ENCODE measurements at places on chromosomes 12 and 14.
A peak's percentile ranks its signal among the peaks of the same experiment; 100 is the strongest.

GRCh38 chr12:10243818-10244520, 31.3 kb downstream of the GABARAPL1 start:
- DNase-seq = no peak

DNA sequence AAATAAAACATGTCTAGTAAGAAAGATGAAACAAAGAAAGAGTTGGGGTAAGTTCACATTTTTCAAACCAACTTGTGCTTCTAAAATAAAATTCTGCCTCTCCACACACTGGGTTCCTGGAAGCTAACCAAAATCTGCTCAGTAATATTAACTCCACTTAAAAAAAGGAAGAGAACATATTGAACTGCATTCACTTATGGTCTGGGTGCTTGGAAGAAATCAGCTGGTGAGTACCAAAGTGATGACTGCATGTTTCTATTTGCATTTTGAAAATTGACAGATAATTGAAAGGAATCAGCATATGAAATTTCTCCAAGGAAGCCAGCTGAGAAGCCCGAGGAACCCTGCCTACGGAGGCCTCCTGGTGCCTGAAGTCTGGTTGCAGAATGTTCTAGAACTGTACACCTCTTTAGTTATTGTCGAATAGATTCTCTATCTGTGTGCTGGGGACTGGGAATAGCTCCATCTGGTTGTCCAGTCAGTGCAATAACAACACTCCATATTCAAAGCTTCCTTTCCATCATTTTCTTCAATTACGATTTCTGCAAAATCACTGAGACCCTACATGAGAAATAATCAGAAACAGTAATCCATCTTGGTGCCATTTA, 836.1 kb downstream of the VRK1 start:
- no peak for DNase-seq

DNA sequence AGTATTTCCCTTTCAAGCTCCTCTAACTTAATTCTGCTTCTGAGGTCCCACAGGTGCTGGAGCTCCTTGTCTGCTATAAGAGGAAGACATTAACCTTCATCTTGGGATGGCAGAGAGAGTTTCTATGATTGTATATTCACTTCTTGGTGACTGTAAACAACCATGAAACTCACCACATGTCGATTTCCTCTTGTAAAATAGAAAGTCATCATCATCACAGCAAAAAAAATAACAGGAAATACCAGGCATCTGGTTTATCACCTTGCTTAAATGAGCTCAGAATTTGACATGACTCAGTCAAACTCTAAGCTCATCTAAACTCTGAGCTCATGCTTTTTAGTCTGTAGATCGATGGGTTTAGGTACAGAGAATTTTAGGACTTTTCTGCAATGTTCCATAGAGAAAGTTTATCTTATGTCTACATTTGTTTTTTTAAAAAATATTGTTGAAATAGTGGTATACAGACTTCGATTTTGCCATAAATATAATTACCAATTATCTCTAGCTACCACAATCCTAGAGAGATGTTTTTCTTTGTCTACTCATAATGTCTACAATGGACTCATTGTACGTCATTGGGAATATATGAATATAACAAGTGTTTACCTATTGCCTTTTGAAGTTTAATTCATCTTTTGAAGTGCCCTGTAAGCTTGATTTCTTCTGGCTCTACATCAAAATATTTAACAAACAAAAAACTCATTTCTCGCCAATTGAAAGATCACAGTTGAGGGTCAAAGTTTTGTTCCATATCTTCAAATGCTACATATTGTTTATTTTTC, 58.4 kb downstream of the IGF1 start:
- no peak for DNase-seq

- DNase-seq = no peak
These were observed 2.8 kb downstream of the FBXL14 start for GRCh38 chr12:1591543-1591942.

- no peak for DNase-seq
These were observed 13.3 kb upstream of the EIF4B start for GRCh38 chr12:52992699-52993557.

GRCh38 chr12:12387501-12387900, 30.6 kb downstream of the BORCS5 start:
- DNase-seq = no peak

- no peak for DNase-seq
These were observed 122.2 kb downstream of the CRACR2A start for GRCh38 chr12:3630621-3631271.

- DNase-seq = no peak
These were observed 7.6 kb downstream of the RPS6KL1 start for GRCh38 chr14:74915426-74915825.

DNA sequence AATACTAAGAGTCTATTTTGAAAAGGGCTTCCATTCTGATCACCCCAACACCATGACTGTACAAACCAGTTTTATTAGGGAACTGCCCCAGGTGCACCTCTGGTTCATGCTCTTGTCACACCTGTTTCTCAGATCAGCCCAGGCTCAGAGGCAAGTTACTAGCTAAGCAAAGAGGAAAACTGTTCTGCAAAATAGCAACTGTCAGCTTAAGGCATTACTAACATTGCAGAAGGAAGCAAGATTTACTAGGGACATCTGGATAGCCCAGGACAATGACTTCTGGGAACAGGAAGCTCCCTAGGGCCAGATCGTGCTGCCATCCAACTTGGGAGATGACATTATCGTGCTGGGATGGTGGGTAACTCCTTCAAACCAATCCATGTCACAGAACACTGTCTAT, 30.1 kb downstream of the ANAPC7 start:
- DNase-seq = no peak

GRCh38 chr12:97368462-97369163, 94.0 kb upstream of the RMST start:
- DNase-seq = no peak

GRCh38 chr14:61622051-61622450, 73.3 kb upstream of the HIF1A start:
- DNase-seq = no peak

DNA sequence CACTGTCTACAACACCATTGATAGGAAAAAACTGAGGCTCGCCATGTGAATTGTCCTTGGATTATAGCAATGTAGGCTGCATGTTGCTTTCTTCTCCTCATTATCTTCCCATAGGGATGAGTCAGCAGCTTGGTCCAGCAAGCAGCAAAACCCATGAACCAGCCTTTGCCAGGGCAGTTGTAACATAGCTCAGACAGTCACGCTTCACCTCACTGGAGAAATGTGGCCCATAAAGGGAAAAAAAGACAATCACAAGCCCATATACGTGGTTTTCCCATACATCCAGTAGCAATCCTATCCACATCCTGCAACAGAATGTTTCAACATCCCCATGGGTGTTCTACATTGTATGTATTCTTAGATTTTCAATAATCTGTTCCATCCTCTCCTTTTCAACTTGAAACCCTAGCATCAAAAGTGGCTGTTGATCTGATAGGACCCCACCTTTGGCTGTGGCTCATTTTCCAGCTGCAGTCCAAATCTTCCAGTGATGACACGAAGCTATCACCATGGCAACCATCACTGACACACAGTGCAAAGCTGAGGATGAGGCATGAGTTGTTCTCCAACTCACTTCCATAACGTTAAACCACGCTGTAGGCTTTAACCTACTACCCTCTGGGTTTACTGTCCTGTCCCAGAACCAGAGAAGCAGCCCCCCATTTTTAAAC, 34.0 kb downstream of the GRIN2B start:
- DNase-seq = no peak

- DNase-seq = no peak
These were observed 24.7 kb downstream of the SERPINA3 start for GRCh38 chr14:94636744-94637412.

DNA sequence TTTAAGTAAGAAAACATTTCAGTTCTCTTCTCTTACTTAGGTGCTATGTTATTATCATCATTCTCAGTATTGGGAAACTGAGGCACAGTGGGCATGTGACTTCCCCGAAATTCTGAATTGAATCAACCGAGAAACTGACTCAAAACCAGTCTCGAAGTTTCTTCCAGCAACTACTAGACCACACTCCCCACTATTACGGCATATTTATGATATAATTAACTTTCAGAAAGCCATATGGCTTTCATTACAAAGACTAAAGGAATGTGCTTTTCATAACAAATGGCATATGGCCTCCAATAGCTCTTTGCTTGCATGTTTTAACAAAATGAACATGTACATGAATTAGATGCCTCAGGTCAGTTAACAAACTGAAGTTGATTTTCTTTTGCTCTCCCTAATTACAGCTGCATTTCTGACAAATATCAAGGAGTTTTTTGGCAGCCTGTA, 182.9 kb upstream of the SLC38A2 start:
- no peak for DNase-seq

GRCh38 chr14:96100161-96101064, 61.3 kb downstream of the C14orf132 start:
- DNase-seq = peak; percentile 71

- no peak for DNase-seq
These were observed 103.3 kb upstream of the CRY1 start for GRCh38 chr12:107196681-107197080.

- DNase-seq = no peak
These were observed 139.9 kb downstream of the GRIP1 start for GRCh38 chr12:66538970-66539369.

- DNase-seq = no peak
These were observed 1.3 kb downstream of the MBD6 start for GRCh38 chr12:57523706-57524614.

DNA sequence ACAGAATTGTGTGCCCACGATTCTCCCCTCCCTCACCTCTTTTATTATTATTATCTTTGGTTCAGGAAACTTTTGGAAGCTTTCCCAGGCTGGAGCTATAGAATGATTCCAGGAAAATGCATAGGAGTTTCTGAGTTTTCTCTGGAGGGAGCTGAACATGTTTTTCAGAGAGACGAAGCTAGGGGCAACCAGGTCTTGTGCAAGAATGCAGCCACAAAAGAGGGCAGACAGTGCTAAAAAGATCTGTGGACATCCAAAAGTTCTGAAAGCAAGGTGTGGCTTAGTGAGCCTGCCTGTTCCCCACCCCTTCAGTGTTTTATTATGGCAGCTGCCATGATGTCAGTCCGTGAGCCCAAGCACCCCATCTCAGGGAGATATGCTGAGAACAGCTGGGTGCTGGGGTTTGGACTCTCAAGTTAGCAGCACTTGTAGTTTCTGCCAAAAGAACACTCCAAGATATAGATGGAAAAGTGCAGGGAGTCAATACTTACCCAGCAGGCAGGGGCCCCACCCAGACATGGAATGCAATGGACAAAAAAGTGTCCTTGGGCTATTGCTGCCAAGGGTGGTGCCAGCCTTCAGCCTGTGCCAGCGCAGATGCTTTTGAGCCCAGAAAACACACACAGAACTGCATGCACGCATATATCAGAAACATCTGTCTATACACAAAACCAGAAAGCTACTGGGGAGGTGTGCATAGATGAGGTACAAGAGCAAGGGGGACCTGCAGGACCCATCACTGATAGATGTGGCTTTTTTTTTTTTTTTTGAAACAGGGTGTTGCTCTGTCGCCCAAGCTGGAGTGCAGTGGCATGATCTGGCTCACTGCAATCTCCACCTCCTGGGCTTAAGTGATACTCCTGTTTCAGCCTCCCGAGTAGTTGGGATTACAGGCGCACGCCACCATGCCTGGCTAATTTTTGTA, 17.0 kb upstream of the IRF2BPL start:
- DNase-seq = no peak

DNA sequence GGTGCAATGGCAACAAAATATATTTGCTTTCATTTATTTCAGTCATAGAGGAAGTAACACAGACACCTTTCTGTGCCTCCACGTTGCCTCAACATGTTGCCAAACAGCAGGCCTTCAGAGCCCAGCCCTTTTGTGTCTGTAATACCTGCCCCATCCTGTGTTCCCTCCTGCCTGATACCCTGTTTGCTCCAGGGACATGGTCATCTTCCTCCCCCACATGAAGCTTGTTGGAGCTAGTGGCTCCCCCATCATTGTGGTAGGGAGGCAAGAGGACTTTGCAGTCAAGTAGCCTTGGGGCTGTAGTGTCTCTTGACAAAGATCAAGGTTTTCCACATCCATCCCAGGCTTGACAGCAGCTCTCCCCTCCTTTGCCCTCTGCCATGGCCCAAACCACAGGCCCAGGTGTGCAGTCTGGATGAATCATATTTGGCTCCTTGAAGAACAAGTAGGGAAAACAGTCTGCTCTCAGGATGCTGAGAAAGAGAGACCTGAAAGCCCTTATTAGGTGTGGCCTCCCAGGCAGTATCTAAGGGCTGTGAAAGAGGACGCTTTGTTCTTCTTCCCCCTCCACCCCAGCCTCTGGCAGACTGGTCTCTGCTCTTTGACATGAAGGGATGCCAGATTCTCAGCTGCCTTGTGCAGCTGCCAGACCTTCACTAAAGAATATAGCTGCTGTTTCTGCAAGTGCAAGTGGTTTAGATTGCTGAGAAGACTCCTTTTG, 329.0 kb downstream of the C12orf75 start:
- DNase-seq = no peak

DNA sequence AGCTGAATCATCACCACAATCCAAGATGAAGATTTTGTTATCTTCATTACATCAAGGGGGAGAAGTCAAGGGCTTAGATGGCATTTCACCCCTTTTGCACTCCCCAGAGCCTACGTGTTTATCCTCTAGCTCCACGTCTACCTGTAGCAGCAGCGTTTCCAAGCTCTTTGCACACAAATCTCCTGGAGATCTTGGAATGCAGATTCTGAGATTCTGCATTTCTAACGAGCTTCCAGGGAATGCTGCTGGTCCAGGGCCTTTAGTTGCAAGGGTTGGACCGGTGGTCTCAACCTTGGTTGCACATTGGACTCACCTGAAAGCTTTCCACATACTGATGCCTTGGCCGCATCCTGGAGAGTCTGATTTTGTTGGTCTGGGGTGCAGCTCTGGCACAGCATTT, 49.5 kb upstream of the STON2 start:
- DNase-seq = no peak

DNA sequence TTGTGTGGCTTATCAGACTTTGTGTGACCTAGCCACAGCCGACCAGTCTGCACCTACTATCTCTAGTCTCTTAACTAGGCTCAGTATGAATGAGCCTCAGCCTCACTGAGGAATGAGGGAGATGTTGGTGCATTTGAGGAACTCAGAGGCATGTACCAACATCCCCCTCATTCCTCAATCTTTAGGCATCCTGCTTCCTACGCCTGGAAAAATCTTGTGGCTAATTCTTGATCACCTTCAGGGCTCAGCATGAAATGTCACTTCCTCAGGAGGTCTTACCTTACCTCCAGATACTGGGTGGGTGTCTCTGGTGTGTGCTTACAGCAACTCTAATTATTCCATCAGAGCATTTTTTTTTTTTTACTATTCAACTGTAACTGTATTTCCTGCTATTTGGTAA, 148.8 kb upstream of the TMCC3 start:
- DNase-seq = no peak

DNA sequence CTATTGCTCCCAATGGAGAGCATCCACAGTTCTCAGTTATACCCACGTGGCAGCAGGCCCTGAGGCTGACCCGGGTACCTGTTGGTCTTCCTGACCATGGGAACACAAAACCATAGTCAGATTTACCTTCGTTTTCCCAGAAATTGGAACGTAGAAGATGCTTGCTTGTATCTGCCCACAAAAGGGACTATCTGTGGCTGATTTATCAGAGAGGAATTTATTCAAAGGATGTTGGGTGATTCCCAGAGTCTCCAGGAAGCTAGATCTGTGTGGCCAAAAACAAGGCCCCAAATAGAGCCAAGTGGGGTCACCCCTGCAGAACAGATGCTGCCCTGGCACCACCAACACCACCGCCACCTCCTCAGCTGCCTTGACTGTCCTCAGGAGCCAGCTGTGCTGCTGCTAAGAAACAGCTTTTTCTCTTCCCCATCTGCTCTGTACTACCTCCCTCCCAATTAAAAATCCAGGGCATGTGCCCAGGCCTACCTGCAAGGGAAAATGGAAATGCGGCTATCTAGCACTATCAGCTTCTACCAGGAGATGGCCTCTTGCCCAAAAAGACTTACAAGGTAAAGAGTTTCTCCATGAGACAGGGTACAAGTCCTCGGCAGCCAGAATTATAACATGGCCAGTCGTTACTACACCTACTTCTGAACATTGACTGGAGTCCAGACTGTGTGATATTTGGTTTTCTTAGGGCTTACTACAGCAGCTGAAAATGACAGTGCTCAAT, 128.6 kb upstream of the PLEKHG7 start:
- peak; percentile 14 for DNase-seq
